Daoy (cell line): ENCODE measurements at places on chromosomes 2 and 18. TPM values are rescaled to one million over a fixed set of nuclear protein-coding genes. Genes with fewer than 3 reads are reported as not detected.

Gene BCL11A
- 4.5 and 7.8 TPM in 2 replicates for total RNA-seq

Gene NEU4
- not detected in 2 replicates for total RNA-seq

Gene ACMSD
- not detected in 2 replicates for total RNA-seq

Gene ALPP
- total RNA-seq = 0.03 TPM in 1 of 2 replicates, not detected in the other

Gene CDKL4
- 0.63 TPM in 1 of 2 replicates, not detected in the other for total RNA-seq

Gene CRYGD
- not detected in 2 replicates for total RNA-seq

Gene OR6B2
- total RNA-seq = not detected in 2 replicates

Gene NXPH2
- 1.4 and 5.6 TPM in 2 replicates for total RNA-seq

DNA sequence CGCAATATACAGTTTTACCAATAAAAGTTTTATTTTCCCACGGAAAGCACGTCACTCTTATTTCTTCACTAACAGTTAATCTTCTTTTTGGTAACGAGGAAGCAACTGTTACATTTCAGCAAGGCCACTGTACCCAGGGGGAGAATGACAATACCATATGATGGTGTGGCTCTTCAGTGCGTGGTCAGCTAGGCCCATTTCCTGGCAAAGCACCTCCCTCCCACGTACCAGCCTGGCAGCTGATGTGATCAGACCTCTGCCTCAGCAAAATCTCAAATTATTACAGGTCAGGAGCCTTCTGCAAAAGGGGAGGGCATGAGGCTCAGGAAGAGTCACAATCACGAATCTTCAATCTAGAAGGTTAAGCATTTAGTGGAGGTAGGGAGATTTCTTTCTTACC is 55.4 kb downstream of the KLF7 start:
- DNase-seq = no peak

DNA sequence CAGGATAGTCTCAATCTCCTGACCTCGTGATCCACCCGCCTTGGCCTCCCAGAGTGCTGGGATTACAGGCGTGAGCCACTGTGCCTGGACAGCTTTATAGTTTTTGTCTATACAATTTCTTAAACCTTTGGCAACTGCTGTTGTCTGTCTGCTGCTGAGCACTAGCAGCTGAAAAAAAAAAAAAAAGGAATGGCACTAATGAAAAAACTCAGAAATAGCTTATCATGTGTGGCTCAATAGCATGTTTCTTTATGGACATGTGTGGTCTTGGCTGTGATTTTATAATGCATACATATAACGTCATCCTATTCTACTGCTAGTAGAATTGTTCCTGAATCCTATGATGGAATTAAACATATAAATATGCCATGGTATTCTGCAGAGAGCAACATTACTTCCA is 231.2 kb downstream of the TPGS2 start:
- no peak for DNase-seq

DNA sequence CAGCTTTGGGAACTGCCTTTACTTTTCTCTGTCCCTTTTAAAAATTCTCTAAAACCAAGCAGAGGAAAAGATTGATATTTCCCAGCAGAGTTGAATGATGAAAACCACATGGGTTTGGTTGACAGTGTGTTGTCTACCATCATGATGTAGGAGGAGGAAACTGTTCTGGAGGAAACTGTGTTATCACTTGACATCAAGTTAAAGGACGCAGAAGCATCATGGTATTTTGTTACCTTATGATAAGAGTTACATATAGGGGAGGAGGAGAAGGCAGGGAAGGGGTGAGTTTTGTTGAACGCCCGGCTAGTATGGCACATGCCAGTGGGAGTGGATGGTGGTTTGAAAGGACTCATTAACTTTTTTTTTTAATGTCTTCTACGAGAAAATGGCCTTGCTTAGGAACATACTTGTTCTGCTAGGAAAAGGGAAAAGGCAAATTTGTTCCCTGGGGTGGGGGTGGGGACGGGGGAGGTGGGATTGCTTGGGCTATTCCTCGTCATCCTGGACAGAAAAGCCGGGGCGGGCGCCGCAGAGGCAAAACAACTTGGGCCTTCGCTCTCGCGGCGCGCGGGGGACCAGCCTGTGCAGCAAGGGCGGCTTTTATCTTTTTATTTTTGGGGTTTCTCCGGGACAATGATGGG is 766 bp downstream of the TMEM17 start:
- DNase-seq = no peak

- no peak for DNase-seq
These were observed 2.7 kb upstream of the CAPN13 start for GRCh38 chr2:30809938-30810337.

- no peak for DNase-seq
These were observed 177.5 kb downstream of the RBM43 start for GRCh38 chr2:151083856-151084795.

DNA sequence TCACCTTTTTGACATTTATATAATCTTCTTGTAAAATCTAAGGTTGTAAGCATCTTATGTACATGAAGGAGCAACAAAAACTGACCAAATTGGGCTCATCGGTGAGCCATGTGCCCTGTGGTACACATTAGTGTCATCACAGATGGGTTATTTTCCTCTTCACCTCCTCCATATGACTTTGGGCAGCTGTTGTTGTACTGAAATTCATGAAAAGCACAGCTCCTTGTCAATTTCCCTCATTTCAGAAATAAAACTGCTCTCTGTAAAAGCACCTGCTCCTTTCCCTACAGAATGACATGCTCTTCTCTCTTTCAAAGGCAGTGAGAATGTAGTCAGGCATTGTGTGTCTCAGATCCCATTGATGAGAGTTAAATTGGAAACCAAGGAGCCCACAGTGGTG is 42.0 kb downstream of the DTNA start:
- no peak for DNase-seq

DNA sequence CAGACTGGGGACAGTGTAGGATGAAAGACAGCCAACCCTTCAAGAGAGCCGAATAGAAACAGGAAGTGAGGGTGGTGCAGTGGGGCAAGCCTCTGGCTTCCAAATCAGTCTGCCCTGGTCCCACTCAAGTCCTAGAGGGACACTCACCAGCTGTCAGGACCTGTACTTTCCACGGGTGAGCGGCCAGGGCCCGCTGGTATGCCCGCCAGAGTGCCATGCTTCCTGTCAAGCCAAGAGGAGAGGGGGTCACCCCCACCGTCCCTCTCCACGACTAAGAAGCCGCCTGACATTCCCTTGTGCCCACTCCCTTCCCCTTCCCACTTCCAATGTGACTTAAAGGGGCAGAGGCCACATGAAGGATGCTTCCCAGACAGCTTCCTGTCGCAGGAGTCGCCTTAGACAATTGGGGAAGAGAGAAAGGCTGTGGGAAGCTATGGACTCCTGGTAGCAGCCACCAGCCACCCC is 564 bp downstream of the MPV17 start:
- peak; percentile 28 for DNase-seq

- no peak for DNase-seq
These were observed 126.8 kb upstream of the HS6ST1 start for GRCh38 chr2:128445523-128445900.

- DNase-seq = peak; percentile 58
These were observed 185.9 kb downstream of the MTX2 start for GRCh38 chr2:176454893-176455815.

- DNase-seq = peak; percentile 56
These were observed 8.5 kb upstream of the CELF4 start for GRCh38 chr18:37574113-37574512.

- DNase-seq = no peak
These were observed 269.8 kb upstream of the ID2 start for GRCh38 chr2:8412082-8412481.

DNA sequence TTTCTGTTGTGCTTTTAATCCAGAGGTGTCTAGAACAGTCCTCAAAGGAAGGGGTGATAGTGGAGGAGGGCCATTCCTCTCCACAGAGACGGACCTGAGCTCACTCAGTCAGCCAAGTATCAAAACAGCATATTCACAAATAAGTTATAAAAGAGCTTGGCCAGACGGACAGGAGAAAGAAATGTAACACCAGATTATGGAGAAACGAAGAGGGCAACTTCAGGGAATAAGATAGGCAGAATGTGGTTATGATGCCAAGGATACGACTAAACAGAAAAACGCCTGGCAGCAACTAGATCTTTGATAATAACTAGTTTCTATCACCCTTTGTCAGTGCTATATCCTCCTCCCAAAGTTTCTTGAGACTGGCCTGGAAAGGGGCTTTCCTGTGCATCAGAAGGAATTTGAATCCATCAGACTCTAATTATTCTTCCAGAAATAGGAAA is 42.5 kb downstream of the MAP4K3 start:
- no peak for DNase-seq

DNA sequence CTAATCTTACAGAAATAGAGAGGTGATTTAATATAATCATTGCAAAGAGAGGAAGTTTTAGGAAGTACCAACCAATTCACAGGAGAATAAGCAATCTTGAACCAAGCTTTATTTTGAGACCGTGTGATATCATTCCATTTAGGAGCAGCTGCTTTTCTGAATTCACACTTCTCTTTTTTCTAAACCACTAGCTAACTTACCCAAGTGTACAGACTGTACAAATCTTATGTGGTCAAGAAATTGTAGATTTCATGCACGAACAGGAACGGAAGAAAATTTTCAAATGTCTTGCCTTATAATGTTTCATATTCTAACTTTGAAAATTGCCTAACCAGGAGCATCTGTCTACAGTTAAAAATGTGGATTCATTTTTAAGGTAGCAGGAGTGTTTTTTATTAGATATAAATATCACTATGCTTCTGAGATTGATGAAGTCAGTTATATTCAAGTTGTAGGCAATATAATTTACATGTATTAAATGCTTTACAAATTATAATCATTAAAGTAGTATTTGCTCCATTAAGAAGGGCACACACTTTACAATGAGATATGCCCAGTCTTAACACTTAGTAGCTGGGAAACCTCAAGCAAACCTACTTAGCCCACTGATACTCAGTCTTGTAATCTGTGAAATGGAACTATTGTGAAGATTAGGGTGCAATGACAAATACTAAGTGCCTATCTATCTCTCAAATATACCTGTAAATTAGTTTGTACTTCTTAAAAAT is 302.2 kb upstream of the STON1 start:
- DNase-seq = no peak
